ENCODE measurements at places on chromosomes 4 and X.

DNA sequence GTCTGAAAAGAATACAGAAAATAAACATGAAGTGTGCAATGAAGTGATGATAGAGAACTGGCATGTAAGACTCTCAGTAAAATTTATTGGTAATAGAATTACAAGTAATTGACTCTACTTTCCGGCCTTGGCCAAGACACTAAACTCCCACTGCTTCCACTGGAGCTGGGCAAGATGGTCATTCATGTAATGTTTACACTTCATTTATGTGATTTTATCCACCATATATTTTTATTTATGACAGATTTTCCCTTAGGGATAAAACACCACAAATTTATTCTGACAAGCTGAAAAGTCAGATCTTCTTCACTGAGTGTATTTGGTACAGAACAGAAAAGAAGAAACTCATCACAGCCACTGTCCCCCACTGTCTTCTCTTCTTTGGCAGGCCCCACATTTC, 191.9 kb downstream of the SLC39A8 start:
- no peak for DNase-seq

GRCh38 chrX:71949844-71950445, 39.3 kb downstream of the NHSL2 start:
- no peak for DNase-seq

- no peak for DNase-seq
These were observed 260.2 kb downstream of the UNC5C start for GRCh38 chr4:95288552-95288951.

DNA sequence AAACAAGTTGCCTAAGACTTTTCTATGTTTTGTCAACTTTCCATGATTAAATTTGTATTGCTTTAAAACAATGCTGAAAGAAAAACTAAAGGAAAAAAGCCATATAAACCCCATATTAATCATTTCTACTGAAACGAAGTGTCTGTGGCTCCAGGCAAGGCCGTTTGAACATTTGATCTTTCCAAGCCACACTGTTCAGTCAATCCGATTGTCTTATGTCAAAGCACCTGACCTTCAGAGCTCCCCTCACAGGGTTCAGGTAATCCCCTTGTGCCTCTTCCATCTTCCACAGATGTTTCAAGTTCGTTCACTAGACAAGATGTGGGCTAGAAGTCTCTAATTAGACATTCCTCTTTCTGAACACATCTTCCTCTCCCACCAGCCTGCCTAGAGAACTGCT, 177.1 kb upstream of the NUDT10 start:
- DNase-seq = no peak

DNA sequence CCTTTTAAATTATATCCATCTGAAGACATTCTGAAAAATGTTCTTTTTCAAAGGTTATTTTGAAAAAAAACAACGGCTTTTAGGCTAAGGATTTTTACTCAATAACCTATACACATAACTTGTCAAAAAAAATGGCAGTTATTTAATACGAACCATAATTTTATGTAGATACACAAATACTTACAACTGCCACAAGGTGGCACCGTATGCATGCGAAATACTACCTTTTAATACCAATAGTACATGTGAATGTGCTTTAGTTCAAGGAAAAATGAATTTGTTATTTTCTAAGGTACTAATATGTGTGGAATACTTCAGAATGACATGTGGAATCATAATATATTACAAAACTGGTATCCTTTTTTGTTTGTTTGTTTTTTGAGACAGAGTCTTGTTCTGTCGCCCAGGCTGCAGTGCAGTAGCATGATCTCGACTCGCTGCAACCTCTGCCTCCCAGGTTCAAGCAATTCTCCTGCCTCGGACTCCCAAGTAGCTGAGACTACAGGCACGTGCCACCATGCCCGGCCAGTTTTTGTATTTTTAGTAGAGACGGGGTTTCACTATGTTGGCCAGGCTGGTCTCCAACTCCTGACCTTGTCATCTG, 4.6 kb upstream of the MAD2L1 start:
- peak; percentile 46 for DNase-seq

GRCh38 chr4:120517966-120518365, 404.6 kb downstream of the PRDM5 start:
- DNase-seq = peak; percentile 14

DNA sequence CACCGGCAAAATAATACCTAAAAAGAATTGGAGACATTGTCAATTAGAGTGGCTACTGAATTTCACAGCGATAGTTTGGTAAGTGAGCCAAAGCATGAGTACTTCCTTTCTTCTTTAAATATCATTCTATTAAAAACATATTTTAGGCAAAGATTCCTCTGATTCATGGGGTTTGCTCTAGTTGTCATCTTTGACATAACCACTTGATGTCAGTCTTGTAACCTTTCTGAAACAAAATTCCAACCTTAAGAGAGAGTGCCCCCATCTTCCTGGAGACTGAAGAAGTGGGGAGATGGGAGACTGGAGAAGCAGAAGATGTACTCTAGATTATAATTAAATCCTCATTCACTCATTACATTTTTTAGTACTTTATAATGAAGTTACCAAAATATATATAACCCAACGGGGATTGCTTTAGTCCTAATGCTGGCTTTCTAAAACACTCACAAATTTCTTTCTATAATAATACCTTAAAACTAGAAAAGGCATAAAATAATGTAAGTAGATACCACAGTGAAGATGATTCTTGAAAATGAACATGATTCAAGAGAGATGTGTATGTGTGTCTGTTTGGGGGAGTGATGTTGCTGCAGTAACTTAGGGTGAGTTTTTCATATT, 96.4 kb downstream of the EMCN start:
- DNase-seq = no peak

DNA sequence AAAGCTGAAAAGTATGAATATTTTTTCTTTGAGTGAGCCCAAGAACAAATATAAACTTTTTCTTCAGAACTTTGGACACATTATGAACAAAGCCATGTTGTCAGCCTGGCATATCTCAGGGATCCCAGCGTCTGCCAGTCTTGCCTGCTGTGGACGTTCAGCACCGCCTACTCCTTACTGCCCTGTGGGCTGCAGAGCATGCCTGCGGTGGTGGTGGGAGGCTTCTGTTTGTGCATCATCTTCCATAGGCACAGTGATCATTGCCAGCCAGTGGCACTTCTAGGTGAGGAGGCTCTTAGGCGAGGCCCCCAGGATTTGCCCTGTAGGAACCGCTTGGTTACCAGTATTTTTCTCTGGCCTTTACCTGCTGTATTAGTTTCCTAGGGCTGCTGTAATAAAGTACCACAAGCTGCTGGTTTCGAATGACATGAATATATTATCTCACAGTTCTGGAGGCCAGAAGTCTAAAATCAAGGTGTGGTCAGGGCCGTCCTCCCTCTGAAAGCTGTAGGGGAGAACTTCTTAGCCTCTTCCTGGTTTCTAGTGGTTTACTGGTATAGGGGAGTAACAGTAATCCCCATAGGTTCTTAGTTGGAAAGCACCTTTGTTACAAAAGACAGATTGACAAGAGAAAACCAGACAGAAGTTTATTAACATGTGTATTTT, 15.4 kb downstream of the ANXA3 start:
- no peak for DNase-seq

GRCh38 chrX:16039834-16040233, 83.5 kb upstream of the GRPR start:
- DNase-seq = no peak

DNA sequence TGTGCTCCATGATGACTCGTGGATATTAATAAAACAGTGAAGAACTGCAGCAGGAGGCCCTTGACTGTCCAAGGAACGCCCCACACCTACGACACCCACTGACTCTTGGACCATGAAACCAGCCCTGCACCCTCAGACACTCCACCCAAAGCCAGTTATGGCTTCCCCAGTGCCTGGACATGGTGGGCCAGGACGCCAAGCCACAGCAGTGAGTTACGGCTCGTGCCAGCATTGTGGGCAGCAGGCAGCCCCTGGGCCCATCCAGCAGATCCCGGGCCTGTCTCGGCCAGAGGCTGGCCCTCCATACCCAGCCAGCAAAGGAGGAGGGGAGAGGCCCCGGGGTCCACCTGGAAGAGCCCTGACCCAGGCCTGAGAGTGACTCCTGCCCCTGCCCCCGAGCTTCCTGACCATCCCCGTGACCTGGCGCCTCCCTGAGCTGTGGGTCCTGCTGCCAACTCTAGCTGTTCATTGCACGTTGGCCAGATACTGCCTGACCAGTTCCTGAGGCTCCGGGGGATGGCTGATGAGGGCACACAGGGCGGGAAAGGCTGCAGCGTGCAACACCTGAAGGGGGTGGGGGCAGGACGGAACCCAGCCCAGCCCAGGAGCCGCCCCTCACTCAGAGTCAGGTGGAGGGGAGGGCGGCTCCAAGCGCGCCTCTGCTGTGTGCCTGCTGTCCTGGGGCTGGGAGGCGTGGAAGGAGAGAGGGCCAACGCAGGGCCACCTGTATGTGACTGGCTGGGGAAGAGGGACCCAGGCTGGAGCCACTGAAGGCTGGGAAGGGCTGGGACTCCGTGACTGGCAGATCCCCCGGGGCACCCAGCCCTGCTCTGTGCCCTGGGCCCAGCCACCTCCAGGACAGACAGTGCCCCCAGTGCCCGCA, 739 bp downstream of the SLC49A3 start:
- no peak for DNase-seq

- DNase-seq = no peak
These were observed 3.2 kb upstream of the CLOCK start for GRCh38 chr4:55549888-55550287.

DNA sequence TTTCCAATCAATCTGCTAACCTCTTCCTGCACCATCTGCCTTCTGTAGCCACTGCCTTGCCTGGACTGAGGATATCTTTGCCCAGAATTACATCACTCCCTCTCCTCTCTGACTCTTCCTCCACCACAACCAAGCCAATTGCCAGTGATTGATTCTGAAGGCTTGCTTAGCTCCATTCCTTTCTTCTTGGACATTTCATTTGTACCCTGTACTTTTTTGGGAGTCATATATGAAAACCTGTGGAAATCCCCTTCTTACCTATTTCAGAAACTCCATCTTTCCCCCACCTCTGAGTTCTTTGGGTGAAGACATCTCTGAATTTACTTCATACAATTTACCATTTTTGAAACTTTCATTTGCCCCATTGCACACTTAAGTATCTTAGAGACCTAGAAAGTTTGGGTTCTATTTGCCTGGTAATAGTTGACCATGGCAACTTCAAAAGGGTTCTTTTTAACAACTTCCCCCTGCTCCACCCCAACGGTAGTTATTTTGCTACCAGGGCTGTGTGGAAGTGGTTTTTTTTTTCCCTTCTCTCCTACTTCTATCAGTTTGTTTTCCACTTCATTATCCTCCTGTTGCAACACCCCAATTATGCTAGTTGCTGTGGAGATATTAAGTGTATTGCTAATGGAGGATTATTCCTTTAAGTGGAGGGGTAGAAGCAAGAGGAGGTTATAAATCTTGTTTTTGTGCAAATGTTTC, 14.3 kb downstream of the SGMS2 start:
- DNase-seq = no peak

DNA sequence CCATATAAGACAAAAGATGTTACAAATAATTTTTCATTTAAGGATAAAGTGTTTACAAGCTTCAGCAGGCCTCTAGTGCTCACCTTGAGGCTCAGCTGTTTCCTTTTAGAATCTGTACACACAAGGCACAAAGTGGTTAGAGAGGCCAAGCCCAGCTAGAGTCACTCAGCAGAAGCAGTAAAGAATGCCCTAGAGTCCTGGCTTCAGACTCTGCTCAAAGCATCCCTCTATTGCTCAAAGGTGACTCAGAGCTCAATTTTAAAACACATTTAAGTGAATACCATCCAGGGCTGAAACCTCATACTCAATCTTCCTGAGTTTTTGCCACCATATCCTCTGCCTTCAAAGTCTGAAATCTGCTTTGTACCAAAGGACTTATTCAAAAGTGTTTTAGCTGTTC, 22.6 kb upstream of the PHF8 start:
- no peak for DNase-seq

GRCh38 chr4:146577111-146577510, 55.4 kb upstream of the SLC10A7 start:
- DNase-seq = no peak

- DNase-seq = no peak
These were observed 111.7 kb downstream of the LINC00632 start for GRCh38 chrX:140821280-140821679.

DNA sequence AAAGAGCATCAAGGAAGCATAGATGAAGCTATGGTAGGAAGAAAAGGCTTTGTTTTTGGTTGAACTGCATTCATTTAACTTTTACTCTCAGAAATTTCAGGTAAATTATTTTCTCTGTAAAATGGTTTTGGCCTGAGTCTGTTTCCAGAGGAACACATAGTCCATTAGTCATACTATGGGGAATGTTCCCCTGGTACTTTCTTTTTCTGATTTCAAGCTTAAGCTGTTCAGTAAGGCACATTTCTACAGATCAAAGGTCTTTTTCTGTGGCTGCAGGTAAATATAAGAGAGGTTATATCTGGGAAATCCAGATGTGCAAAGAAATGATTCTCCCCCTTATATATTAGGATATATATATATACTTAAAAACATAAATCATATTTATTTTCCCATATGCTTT, 1744.4 kb upstream of the ADGRL3 start:
- no peak for DNase-seq

DNA sequence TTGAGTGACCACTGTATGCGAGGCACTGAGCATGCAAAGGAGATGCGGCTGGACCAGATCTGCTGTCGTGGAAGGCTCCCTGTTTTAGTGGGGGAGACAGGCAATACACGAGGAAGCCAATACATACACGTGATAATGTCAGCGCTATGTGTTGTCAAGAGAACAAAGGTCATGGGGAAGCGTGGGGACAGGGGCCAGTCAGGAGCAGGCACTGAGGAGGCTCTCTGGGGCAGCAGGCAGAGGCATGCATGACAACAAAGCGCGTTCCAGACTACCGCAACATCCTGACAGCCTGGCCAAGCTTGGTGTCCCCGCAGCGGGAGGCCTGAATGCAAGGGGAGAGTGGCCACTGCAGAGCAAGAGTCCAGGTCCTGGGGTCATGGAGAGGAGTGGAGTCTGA, 61.9 kb downstream of the DCTD start:
- no peak for DNase-seq

- no peak for DNase-seq
These were observed 123.9 kb downstream of the ATP8A1 start for GRCh38 chr4:42533042-42533441.

DNA sequence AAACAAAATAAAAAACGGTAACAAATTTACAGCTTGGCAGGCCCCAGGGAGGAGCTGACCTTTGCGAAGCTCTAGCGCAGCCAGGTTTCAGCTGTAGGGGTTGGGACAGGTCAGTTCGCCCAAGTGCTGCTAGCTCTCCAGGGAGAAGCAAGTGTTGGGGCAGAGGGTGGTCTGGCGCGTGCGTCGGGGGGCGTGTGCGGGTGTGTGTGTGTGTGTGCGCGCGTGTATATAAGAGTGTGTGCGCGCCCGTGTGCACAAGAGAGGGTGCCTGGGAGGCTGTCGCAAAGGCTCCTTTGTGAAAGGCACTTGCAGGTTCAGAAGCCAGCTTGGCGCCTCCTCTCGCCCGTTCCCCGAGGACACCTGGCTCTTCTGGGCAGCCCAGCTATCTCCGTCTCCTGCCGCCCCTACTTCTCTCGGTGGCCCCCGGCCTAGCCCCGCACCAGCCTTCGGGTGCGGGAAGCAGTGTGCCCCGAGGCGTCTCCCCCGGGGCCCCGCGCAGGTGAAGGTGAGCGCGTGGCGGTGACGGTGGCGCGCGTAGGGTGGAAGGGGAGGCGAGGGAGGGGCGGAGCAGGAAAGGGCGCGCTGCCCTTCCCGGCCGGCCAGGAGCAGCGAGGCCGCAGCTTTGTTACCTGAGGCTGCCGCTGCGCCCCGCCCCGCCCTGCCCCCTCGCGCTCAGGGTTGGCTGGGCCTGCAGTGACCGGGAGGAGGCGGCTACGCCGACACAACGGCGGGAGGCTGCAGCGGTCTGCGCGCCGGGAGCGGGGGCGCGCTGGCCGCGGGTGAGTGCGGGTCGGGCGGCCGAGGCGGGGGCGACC, at the start of gene FHDC1:
FHDC1 (plus strand) TSS at position 693 of the 815 bp plus-strand sequence. CDS start 6,735 bp downstream, outside the sequence.
- peak; percentile 88 for DNase-seq
